ENCODE measurements at places on chromosomes 13 and 19.
A peak's percentile ranks its signal among the peaks of the same experiment; 100 is the strongest.

DNA sequence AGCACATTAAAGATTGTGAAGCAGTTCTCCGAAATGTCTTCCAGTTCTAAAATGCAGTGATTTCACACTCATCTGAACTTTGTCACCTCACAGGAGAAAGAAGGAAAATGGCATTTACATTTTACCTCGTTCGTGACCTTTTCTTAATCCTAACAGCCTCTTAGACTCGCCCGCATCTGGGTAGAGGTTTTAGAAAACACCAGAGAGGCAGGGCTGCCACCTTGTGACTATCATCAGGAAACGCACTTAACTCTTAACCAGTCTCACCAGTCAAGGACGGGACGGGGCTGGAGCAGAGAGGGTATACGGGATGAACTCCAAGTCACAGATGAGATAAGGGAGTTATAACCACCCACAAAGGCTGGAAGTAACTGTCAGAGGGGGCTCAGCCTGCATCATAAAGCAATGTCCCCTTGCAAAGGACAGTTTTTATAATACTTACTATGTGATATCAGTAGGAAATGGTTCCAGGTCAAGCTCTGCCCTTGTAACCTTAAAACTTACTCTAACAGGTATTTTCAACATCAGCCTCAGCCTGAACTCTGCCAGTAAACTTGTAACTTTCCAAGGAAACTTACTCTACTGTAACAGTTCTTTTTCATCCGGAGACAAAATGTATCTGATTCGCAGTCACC, 8.6 kb upstream of the CEACAM6 start:
- peak; percentile 11 for DNase-seq

DNA sequence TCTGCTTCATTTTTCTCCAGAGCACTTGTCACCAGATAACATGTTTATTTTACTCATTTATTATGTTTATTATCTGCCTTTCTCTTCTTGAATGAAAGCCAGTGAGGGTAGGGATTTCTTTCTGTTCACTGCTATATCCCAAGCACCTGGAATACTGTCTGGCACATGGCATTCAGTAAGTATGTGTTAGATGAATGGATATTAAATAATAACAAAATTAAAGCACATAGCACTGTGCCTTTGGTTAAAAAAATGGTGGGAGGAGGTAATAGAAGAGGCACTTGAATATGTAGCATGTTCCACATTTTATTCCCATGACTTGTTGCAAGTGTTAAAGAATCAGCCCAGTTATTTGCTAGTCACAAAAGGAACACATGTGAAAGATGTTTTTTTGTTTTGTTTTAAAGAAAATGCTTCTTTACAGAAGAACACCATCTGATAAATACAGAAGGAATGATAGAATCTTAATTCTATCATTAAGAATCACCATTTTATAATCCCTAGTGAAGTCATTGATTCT, 151.0 kb downstream of the DLEU7 start:
- no peak for DNase-seq

GRCh38 chr19:45069056-45069455, 7.2 kb downstream of the ZNF296 start:
- DNase-seq, result no peak

- DNase-seq, result no peak
Measured at GRCh38 chr13:25473864-25474263, 102.1 kb downstream of the ATP8A2 start.

DNA sequence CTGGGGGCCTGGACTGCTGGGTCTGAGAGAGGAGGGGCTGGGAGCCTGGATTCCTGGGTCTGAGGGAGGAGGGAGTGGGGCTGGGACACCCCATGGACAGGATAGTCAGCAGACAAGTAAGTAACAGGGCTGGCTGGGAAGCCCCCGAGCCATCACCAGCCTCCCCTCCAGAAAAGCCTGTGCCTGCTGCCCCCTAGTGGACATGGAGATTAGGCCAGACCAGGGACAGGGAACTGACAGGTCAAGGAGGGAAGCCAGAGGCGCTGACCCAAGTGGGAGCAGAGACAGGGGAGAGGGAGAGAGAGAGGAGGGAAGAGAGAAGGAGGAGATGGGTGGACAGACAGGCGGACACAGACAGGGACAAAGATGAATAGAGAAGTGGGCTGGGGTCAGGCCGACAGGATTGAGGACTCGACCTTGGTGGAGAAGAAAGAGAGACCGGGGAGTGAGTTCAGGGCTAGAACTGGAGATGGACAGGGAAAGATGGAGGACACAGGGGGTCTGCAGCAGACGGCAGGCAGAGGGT, 6.7 kb upstream of the ERFL start:
- DNase-seq, result peak; percentile 43

DNA sequence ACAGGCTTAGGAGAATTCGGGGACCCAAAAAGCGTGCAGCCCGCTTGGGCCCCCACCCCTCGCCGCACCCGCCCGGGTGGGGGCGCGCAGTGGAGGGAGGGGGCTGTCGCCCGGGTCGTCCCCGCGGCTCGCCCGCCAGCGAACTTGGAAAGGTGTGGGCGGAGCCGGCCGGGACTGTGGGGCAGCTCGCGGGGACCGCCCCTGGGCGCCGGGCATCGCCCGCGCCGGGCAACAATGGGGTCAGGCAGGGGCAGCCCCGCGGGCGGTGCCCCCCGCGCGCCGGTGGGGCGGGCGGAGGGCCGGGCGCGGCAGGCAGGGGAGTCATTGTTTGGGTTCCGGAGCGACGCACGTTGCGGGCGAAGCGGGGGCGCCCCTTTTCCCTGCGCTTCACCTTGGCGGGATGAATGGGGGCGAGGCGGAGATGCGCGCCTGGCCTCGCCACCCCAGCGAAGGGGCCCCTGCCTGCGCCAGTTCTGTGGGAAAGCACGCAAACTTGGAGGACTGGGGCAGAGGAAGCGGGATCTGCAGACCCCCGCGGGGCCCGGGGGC, 647 bp upstream of the KLF12 start:
- DNase-seq, result no peak

DNA sequence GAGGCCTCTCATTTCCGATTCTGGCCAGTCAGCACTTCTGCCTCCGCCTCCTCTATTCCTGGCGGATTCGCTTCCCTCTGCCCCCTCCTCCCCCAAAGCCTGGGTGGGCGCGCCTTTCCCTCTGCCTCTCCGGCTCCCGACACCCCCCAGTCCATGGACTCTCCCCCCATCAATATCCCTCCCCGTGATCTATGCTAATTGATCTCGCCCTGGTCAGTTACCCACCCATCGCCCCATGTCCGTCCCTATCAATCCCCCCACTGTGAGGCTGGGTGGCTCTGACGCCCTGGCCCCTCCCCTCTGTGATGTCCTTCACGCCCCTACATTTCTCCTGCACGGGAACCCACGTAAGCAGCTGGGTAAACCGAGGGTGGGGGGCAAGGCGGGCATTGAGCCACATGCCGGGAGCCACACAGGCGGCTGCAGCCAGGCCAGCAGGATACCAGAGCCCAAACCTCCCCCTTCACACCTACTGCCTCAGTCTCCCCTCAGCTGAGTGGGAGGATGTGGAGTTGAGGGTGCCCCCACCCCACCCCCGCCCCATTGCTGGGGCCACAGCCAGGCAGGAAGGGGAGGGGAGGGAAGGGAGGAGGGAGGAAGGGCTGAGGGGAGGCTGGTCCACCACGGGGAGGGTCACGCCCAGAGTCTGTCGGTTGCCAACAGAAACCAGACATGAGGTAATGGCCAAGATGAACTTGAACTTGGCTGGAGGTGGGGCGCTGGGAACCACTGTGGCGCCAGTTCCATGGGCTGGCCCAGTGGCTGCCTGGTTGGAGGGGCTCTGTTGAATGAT, 21.0 kb downstream of the SMIM24 start:
- DNase-seq, result peak; percentile 57

DNA sequence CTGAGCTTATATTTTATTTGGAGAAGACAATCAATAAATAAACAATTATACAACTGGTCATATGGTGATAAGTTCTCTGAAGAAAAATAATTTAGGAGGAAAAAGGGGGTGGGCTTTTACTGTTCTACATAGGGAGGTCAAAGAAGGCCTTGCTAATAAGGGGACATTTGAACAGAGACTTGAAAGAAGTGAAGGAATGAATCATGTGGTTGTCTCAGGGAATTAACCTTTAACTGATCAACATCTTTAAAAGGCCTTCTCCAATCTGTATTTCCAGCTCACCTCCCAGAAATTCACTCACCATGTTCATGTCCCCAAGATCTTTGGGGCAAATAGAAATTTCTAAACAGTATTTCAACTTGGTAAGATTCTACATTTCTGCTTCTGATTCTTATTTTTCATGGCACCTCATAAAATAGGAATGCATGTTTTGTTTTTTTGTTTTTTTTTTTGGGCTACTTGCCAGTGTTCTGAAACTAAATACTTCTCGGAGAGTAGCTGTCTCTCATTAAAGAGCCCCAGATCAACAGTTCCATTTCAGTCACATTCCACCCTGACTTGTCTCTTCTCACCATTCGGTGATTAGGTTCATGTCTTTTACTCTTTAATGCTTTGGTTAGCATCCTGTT, 19.2 kb upstream of the LPAR6 start:
- DNase-seq, result no peak

DNA sequence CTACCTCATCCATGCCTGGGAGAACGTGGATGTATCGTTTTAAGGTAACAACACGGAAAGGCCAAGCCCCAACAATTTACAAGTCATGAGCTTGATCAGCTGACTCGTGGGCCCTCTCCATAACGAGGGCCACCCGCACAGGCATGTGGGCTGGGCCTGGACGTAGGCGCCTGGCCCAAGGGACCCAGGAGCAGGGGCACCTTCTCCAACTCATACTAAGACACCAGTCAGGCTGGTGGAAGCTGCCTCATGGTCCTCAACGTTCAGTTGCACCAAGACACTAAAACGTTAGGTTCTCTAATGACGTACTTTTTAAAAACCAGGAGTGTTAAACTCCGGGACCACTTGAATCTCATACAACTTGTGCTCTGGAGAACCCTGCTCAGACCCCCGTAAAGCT, 21.8 kb upstream of the EIF3G start:
- DNase-seq, result no peak

DNA sequence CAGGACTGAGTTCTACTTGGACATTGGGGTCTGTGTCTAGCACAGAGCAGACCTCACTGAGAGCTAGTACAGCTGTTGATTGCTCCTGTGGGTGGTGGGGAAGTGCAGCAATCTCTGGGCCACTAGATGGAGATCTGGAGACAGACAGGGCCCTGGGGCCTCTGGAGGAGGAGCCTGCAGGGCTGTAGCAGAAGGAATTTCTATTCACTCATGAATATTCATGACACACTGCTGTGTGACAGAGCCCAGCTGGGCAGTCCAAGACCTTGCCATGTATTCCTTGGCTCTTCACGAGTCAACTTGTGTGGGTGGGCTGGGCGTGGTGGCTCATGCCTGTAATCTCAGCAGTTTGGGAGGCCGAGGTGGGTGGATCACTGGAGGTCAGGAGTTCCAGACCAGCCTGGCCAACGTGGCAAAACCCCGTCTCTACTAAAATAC, 37.5 kb downstream of the SUGP2 start:
- peak; percentile 85 for DNase-seq

DNA sequence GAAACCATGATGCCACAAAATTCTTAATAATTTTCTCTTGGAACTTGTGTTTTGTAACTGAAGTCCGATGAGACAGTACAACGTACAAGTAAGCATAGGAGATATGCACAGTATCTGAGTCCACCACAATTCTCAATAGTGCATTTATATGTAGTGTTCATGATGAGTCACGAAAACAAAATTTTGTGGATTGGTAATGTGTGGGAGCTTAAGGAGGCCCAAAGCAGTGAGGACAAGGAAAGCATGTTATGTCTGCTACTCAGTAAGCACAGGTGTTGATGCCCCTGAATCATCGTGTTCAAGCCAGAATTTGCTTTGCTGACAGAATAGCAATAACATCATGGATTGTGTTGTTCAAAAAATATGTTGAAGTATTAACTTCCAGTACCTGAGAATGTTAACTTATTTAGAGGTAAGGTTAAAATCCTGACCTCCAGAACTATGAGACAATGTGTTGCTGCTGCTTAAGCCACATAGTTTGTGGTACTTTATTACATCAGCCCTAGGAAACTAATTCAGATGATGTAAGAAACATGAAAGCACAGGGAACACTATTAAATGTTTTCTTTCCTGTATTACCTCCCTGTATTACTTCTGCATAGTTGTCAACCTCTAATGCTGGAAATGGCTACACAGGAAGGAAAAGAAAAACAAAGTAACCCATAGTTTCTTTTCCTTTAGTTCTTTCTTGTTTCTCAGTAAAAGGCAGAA, 201.3 kb downstream of the SLITRK6 start:
- DNase-seq, result no peak

DNA sequence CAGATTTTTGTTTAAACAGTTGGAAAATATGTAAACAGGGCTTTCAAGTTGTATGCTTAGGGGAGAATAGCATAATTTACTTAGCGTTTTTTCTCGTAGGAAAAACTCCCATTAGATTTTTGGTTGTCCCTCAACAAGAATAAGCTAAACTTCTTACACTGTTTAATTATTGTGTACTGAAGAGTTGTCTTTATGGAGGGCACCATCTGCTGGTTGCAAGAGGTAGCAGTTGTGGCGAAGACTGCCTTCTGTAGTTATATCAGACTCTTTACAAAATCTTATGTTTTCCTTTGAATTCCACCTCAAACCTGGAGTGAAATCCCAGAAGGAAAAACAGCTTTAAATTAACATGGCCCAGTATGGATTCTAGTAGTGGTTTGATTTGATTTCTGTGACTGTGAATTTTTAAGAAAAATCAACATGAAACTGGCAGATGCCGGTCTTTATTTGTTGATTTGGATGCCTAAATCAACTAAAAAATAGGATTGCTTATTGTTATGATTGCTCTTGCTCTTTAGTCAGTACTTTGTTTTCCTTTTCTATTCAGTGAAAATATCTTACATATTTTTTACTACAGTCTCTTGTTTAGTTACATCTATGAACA, 53.4 kb downstream of the PDS5B start:
- peak; percentile 68 for DNase-seq

- no peak for DNase-seq
Measured at GRCh38 chr19:41886761-41887710, 4.1 kb downstream of the ARHGEF1 start.

- DNase-seq, result no peak
Measured at GRCh38 chr13:99055281-99055680, 77.4 kb upstream of the DOCK9 start.

DNA sequence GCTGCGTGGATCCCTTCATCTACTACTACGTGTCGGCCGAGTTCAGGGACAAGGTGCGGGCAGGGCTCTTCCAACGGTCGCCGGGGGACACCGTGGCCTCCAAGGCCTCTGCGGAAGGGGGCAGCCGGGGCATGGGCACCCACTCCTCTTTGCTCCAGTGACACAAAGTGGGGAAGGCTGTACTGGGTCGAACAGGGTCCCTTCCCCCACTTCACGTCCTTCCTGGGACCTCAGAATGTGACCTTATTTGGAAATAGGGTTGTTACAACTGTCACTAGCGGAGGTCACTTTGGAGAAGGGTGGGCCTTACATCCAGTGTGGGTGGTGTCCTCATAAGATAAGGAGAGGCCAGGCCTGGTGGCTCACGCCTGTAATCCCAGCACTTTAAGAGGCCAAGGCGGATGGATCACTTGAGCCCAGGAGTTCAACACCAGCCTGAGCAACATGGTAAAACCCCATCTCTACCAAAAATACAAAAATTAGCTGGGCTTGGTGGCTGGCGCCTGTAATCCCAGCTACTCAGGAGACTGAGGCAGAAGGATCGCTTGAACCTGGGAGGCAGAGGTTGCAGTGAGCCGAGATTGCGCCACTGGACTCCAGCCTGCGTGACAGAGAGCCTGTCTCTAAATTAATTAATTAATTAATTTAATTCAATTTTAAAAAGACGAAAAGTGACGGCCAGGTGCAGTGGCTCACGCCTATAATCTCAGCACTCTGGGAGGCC, 1.8 kb downstream of the F2RL3 start:
- no peak for DNase-seq

Measured in midbrain (tissue), 1 donor.